GM04504 (cell line): ENCODE measurements at places on chromosomes 2 and 18.

- DNase-seq, result no peak
Observed at GRCh38 chr2:3023531-3023930, 354.1 kb downstream of the EIPR1 start.

DNA sequence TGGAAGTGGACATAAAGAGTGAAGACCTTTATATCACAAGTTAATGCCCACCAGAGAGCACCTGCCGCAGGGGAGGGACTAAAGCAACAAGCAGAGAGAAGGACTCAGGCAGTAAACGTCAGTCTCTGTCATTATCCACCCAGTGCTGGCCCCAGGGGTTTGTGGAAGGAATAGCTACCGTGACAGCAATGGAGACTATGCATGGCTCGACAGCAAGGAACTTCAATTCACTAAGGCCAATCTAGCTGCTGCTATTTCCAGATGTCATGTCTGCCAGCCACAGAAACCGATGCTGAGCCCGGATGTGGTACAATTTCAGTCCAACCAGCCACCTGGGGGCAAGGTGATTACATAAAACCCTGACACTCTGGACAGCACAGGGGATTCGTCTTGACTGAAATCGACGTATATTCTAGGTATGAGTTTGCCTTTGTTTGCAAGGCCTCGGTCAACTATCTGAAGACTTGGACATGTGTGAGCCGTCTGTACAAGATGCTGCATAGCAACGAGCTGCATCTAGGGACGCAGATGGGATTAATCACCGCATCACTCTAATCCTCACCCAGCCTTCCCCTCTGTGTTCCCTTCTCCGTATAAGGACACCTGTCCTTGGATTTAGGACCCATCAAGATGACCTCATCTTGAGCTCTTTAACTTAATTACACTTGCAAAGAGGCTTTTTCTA is 154.1 kb upstream of the SH3BP4 start:
- no peak for DNase-seq

DNA sequence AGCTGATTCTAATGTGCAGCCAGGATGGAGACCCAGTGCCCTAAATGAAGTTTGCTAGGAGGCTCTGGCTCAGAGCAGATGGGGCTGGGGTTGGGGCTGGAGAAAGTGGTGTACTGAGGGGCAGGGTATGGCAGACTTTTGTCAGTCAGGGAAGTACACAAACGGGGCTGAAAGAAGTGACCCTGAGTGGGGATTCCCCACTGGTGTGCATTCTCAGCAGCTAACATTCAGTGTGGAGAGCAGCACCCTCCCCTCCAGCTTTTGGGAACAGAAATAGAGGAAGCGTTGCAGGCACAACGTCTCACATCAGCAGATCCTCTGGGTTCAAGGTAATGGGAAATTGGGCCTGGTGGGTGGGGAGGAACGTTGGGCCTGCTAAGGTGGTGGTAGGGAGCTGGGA is 89.1 kb upstream of the GCFC2 start:
- DNase-seq, result no peak

- DNase-seq, result no peak
Observed at GRCh38 chr2:9641641-9642040, 10.8 kb upstream of the YWHAQ start.

DNA sequence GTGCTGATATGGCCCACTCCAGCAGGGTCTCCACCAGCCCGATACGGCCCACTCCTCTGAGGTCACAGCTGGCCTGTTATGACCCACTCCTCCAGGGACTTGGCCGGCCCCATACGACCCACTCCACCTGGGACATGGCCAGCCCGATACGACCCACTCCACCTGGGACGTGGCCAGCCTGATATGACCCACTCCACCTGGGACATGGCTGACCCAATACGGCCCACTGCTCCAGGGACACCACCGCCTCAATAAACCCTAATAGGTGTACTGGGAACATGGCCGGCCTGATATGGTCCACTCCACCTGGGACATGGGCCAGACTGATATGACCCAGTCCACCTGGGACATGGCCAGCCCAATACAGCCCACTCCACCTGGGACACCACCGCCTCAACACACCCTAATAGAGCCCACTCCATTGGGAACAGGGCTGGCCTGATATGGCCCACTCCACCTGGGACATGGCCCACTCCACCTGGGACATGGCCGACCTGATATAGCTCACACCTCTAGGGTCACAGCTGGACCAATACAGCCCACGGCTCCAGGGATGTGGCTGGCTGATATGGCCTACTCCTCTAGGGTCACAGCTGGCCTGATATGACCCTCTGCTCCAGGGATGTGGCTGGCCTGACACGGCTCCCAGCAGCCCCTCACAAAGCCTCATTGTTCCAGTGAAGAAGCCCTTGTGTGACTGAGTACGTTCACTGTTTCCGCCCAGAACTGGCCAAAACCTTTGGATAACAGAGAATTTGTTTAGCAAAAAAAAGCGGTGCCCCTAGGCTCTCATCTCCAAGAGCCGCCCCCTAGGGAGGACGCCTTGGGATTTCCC is 245.6 kb downstream of the HDAC4 start:
- DNase-seq, result no peak

DNA sequence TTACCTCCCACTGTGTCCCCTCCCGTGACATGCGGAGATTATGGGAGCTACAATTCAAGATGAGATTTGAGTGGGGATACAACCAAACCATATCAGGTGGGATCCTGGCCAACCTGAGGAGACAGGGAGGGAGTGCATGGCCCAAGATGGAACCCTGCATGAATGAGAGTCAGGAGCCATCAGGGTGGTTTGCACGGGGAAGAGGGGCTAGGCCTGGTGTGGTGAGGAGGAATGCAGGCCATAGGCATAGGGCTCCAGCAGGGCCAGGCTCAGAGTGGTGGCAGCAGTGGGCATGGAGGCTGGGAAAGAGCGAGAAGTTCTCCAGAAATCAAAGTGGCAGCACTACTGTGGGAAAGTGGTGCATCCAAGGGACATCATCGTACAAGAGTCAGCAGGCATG is 74.0 kb upstream of the BCL2L11 start:
- DNase-seq, result no peak

GRCh38 chr2:77521931-77522470 is at the start of gene LRRTM4:
Gene LRRTM4 (minus strand): TSS chr2:77522376.
- DNase-seq, result no peak

DNA sequence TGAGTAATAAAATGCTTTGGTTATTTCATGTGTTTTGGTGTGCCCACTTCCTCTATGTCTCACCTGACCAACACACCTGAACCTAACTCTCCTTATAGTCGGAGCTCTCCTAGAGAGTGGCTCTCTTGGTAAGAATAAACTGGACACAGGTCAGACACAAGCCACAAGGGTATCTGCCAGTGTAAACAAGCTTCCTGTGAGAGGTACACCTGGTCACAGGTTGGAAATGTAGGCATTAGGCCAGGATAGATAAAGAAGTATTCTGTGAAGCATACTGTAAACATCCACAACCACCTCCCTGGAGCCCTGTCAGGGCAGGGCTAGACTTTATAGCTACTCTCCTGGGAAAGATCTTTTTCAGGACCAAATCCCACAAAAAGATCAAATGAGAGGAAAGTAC is 69.4 kb downstream of the ZDBF2 start:
- DNase-seq, result no peak

DNA sequence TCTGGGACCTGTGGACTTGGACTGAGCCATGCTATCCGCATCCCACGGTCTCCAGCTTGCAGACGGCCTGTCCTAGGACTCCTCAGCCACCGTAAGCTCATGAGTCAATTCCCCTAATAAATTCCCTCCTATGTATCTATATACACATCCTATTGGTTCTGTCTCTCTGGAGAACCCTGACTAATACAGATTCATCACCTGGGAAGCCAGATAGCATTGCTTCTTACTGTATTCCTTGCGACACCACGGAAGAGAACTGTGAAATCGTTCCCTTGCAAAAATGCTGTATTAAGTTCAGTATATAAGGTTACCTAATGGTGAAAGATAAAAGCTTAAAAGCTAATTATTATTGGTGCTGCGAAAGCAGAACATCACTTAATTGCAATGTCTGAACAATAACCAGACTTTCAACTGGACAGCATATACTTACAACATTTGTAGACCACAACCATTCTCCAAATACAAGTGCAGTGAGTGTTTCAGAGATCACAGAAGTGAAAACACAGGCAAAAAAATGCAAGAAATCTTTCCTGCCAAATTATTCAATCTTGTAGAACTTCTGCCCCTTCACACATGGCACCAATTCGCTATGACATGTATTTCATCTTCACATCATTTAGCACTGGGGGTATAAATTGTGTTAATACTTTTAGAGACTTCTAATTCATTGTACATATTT is 352.9 kb downstream of the TXNL1 start:
- no peak for DNase-seq

GRCh38 chr2:78845664-78846185 is 179.8 kb upstream of the REG3G start:
- no peak for DNase-seq

DNA sequence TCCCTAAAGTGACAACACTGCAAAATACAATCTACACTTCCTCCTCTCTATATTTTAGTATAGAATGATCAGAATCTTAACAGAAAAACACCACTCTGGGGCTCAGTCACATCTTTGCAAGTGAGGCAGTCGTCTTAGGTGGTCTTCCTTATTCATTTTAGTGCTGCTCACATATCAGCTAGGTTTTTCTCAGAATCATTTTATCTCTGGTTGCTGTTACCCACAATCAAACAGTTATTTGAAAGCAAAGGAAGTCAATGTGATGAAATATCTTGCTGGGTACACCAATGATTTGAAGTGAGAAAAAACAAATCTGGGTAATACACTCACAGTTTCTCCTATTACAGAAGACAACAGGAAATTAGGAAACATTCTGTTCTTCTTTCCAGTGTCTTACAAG is 275.2 kb downstream of the DSEL start:
- no peak for DNase-seq

GRCh38 chr2:230895536-230896345 is 29.3 kb downstream of the GPR55 start:
- DNase-seq, result no peak

GRCh38 chr2:14634489-14635390 is 2.2 kb downstream of the LRATD1 start:
- DNase-seq, result peak; percentile 54

- peak; percentile 12 for DNase-seq
Observed at GRCh38 chr2:62340994-62341484, 145.1 kb downstream of the B3GNT2 start.

- no peak for DNase-seq
Observed at GRCh38 chr18:7567474-7568425, 634 bp downstream of the PTPRM start.

GRCh38 chr2:52964916-52965530 is 802.6 kb upstream of the CHAC2 start:
- no peak for DNase-seq

DNA sequence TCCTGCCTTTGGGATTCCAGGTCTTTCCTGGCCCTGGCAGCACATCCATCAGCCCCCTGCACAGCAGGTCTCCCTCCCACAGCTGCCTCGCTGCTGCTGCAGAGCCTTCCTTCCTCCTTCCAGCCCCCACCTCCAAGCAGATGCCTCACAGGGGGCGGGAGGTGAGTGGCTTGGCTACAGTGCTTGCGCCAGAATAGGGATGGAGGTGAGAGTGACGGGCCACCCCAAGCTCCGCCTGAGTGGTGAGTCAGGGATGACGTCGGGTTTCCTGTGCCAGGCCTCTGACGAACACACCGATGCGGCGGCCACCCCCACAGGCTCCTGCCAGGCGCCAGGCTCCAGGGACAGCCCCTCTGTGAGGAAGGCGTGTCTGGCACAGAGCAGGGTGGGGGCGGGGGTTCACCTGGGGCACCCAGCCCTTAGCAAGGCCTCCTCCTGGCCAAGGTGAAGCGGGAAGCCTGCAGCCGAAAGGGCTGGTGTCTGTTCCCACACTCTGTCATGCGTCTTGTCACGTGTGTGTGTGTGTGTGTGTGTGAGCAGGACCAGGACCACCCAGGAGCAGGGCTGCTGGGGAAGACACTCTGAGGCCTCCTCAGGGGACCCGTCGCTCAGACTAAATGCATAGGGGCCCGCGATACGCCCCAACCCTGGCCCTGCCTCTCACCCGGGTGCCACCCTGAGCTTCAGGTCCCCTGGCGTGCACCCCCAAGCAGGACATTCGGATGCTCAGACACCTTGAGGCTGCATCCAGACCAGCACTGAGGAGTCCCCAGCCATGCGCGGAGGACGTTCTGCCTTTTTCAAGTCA is 3.4 kb upstream of the DUSP2 start:
- peak; percentile 35 for DNase-seq

DNA sequence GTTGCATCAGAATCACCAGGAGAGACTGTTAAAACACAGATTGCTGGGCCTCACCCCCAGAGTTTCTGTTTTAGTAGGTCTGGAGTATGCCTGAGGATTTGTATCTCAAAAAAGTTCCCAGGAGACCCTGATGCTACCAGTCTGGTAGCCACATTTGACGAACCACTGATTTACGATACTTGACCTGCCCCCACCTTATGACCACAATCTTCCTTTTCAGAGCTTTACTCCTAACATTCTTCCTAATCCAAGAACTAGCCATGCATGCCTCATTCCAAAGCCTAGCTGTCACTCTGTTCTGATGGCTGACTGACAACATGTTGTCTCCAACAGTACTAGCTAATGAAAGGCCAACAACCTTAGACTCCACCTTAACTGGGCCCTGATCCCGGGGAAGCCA is 191.4 kb downstream of the MBD2 start:
- DNase-seq, result no peak

DNA sequence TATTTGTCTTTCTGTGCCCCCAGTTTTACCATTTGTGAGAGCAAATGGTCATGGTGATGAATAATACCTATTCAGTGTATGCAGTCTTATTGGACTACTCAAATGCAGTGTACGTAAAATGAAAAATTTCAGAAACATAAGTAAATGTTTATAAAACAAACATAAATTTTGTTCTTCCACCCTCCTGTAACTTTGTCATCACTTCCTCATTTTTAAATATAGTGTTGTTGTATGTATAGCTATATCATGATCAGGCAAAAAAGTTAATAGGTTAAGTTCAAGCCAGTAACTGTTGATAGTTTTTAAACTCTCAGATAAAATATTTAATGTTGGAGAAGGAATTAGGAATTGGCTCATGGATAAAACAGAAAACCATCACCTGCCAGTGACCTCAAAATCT is 93.2 kb downstream of the KLF7 start:
- no peak for DNase-seq

GRCh38 chr2:133523406-133523805 is 44.9 kb downstream of the NCKAP5 start:
- DNase-seq, result no peak

DNA sequence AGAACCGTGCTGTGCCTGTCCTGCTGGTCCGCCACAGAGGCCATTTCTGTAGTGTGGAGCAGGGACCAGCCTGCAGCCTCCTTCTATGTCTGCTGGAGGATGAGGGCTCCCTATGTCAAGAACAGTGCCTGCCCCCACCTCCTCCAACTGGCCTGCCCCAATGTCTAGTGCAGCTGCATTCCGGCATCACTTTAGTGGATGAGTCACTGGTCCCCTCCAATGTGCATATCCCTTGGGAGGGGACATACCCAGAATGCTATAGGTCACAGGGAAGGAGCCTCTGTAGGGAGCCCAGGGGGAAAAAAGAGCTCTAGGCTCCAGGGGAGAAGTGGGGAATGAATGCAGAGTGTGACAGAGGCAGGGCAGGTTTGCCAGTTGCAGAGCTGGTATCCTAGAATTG is 219.6 kb downstream of the CELF4 start:
- no peak for DNase-seq
